ENCODE measurements at places on chromosomes 6 and 20.

DNA sequence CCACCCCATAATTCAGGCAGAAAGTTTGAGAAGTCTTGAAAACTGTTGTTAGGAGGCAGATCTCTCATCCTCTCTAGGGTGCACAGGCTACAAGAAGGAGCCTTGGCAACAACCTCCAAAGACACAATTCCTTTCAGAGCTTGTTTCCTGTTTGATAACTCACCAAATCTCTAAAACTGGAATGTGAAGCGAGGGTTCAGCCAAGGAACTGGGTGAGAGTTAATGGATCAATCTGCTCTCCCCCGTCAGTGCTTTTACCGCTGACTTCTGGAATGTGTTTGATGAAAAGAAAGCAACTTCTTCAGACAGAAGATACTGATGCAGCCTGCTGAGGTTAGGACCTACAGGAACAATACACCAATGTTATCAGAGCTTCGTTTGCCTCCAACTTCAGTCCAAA is 171.8 kb upstream of the BMP2 start:
- DNase-seq, result no peak

GRCh38 chr6:170174771-170175643 is 115.9 kb downstream of the DLL1 start:
- DNase-seq, result no peak

- DNase-seq, result no peak
These were observed 226.3 kb upstream of the SMLR1 start for GRCh38 chr6:130600880-130601341.

GRCh38 chr20:36519944-36520343 is 21.4 kb upstream of the MYL9 start:
- DNase-seq, result no peak

- no peak for DNase-seq
These were observed 123.4 kb upstream of the SUPT3H start for GRCh38 chr6:45500924-45501816.

Measured in right hindlimb (tissue), 1 donor.